Activated naive CD8-positive, alpha-beta T cell treated with anti-CD3 and anti-CD28 coated beads for 36 hours (primary cell): ENCODE measurements at places on chromosomes 6 and 20. TPM values are rescaled to one million over a fixed set of nuclear protein-coding genes. Genes with fewer than 3 reads are reported as not detected.
A peak's percentile ranks its signal among the peaks of the same experiment; 100 is the strongest.

UST gene
- 0.89 TPM for total RNA-seq

BEND3 gene
- total RNA-seq: 8.6 TPM

CARMIL1 gene
- 8.1 TPM for total RNA-seq

CLVS2 gene
- not detected for total RNA-seq

OPRL1 gene
- total RNA-seq: 0.16 TPM

PCSK2 gene
- not detected for total RNA-seq

SALL4 gene
- total RNA-seq: 0.43 TPM

CGAS gene
- 29.5 TPM for total RNA-seq

SMLR1 gene
- total RNA-seq: not detected

SSTR4 gene
- total RNA-seq: not detected

SCRT2 gene
- total RNA-seq: not detected

UBE2C gene
- total RNA-seq: 188 TPM

DNA sequence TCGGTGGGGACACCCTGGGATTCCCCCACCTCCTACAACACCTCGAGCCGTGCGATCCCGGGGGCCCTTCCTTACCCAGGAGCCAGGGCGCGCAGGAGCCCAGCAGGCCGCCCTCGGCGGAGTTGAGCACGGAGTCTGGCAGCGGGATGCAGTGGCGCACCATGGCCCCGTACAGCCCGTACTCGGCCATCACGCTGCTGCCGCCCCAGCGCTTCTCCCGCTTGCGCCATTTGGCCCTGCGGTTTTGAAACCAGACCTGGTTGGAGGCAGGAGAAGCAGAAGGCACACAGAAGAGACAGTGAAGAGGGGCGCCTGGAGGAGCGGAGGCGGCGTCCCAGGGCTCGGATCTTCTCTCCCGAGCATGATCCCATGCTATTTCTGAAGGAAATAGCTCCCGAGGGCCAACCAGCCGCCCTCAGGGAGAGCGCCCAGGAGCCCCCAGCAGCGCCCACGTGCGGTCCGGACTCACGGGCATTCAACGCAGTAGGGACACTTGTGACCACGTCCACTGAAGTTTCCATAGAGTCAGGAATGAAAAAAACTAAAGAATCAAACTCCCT lies 4.3 kb downstream of the VSX1 start:
- no peak for DNase-seq

DNA sequence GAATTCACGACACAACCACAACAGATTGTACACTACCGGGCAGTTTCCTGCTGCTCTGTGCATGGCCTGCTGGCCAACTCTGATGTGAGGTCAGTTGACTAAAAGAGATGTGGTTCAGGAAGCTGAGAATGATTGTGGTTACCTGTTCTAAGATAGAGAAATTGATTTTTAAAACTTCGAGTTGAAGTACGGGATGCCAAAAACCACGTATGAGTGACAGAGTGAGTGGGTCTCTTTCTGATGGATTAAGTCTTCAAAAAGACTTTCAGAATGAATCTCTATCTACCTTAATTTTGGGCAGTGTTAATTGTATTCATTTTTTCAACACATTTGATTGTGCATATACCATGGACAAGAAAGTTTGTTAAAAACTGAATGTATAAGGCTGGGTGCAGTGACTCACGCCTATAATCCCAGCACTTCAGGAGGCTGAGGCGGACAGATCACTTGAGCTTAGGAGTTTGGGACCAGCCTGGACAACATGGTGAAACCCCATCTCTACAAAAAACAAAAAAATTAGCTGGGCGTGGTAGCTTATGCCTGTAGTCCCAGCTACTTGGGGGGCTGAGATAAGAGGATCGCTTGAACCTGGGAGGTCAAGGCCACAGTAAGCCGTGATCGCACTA lies 121.2 kb downstream of the SGK1 start:
- DNase-seq: no peak

DNA sequence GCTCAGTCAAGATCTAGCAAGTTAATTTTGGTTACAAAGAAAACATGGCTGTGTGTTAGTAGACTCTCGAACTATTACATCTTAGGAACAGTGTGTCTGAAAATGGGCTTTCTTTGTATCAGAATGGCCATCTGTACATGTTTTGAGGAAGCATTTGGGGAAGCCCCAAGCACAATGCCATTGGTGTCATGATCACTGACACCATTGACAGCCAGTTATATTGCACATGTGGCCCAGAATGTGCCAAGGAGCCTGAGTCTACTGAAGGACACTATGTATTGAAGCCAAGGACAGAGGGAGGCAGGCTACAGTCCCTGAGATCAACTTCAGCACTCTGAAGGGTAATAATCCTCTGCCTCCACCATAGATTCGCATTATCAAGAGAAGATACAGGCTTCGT lies 12.6 kb upstream of the FAM50B start:
- no peak for DNase-seq

GRCh38 chr6:37965964-37966676 lies 146.6 kb downstream of the ZFAND3 start:
- no peak for DNase-seq

GRCh38 chr6:32183483-32184083 lies 470 bp downstream of the AGER start:
- no peak for DNase-seq

- no peak for DNase-seq
Observed at GRCh38 chr6:24539416-24539815, 44.6 kb downstream of the ALDH5A1 start.

- no peak for DNase-seq
Observed at GRCh38 chr6:21371061-21371460, 222.5 kb upstream of the SOX4 start.

DNA sequence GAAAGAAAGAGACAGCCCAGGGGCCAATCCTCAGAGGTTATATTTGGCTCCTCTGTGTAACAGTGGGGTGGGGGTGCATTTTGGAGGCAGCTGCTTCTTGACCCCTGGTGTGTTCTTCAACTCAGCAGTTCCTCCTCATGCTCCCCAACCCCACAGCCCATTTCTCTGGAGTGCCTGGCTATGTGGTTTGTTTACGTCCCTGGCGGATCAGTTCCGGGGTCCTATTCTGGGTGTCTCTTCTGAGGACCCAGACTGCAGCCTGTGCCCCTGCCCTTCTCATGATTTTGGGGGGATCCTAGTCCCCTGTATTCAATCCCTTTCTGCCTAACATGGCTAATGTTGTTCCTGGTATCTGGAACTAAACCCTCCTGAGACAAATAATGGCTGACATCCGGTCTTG lies 70.5 kb upstream of the SULF2 start:
- DNase-seq: no peak

- no peak for DNase-seq
Observed at GRCh38 chr6:167139761-167140160, 16.9 kb downstream of the CCR6 start.

GRCh38 chr6:64054861-64055260 lies 419.3 kb downstream of the PHF3 start:
- no peak for DNase-seq

GRCh38 chr6:114783083-114783482 lies 440.3 kb upstream of the HS3ST5 start:
- no peak for DNase-seq

DNA sequence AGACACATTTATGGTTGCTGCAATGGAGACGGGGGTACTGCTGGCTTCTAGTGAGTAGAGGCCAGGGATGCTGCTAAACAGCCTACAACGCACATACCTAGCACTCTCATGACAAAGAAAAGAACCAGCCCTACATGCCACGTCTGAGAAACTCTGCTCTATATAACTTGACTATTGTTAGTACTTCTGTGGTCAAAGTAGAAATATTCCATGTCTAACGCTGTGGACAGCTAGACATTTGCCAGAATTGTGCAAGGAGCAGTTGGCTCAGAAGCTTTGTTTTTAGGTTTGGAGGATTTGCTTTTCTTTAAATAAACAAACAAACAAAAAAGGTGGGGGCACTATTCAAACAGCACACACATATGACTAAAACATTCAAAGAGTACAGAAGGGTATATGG lies 20.5 kb downstream of the UBE2V1 start:
- DNase-seq: no peak

DNA sequence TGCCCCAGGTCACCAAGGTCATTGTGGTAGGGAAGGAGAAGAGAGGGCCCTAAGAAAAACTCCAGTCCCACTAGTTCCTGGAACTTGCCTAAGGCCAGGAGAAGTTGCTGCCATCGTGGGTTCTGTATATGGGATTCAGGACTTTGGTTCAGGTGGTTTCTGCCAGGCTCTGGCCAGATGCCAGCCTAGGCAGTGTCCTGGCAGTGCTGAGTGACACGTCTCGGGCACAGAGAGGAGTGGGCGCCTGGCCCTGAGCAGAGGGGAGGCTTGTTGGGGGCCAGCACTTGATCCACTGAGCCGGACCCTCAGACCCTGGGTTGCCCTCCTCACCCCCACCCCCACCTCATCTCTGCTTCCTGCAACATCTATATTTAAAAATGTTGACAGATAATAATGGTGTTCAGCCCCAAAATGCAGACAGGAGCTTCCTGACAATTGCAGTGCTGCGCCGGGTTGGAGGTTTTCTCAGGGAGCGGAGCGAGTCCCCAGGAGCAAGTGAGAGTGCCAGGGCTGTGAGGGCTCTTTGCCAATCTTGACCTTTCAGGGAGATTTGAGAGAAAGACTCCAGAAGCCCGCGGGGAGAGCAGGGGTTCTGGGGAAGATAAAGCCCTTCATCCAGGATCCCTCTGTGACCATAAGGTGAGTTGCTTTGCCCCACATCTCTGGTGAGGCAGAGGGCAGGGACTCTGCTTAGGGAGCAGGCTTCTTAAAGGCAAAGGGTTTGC lies 71.9 kb downstream of the PHACTR3 start:
- no peak for DNase-seq

DNA sequence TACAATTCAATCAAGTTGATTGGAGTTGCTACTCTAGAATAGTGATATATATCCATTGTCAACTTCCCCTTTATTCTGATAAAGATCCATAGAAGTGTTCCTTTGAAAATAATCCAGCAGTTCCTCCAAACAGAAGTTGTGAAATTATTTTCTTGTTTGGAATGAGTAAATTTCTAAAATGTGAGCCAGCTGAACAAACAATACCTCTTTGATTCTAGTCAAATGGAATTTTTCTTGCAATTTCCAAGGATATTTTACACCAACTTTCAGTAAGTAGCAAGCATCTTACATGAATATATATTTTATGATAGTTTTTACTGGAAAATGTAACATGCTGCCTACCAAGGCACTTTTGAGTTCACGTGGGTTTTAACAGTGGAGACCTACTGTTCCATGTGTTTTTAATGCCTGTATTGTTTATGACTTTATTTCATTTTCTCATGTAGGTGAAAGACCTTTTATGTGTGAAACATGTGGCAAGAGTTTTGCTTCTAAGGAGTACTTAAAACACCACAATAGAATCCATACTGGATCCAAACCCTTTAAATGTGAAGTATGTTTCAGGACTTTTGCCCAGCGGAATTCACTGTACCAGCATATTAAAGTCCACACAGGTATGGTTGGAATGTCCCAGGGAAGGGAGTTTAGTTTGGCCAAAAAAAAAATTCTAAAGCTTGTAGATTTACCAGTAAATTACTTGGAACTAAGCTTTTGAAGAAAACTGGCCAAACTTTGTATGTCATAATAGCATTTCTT lies 6.5 kb downstream of the GZF1 start:
- no peak for DNase-seq

GRCh38 chr6:22062807-22063408 lies 233.9 kb downstream of the PRL start:
- DNase-seq: peak; percentile 68

DNA sequence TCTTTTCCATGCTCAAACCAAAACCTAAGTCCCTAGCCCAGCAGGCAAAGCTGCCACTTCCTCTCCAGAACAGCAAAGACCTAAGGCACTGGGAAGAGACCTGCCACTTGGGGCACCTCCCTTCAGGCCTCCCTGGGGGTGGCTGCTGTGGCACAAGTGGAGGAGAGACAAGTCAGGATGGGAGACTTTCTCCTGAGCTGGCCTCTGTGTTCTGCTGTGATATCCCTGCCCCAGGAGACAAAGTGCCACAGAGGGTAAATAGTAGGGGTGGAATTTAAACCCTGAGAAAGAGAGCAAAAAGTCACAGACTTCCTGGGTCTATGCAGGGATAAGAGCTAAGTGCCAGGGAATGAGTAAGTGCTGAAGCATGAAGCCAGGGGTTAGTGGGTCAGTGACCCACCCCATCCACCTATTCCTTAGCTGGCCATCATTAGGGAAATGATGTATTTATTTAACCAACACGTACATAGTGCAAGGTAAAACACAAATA lies 84.2 kb downstream of the MRPL14 start:
- DNase-seq: no peak

- no peak for DNase-seq
Observed at GRCh38 chr6:90131125-90131524, 165.5 kb downstream of the BACH2 start.

GRCh38 chr6:98633886-98634285 lies 200.5 kb upstream of the POU3F2 start:
- DNase-seq: no peak

GRCh38 chr6:126753606-126754005 lies 364.9 kb upstream of the RSPO3 start:
- no peak for DNase-seq

DNA sequence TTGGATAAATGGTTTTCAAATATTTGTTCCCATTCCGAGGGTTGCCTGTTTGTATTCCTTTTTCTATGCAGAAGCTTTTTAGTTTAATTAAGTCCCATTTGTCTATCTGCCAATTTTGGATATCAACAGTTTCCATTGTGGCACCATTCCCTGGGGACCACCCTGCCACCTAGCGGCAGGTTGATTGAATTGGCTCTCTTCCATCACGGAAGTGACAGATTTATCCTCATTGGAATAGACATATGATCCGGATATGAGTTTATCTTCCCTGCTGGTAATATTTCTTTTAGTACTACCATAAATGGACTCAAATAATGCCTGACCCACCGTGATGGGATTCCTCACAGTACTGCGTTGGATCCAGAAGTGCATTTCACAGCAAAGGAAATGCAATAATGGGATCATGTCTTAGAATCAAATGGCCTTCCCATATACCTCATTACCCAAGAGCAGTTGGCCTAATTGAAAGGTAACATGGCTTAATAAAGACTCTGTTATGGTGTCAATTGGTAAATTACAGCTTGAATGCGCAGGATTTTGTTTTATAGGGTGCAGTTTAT lies 327.0 kb downstream of the BMP2 start:
- peak; percentile 2 for DNase-seq

DNA sequence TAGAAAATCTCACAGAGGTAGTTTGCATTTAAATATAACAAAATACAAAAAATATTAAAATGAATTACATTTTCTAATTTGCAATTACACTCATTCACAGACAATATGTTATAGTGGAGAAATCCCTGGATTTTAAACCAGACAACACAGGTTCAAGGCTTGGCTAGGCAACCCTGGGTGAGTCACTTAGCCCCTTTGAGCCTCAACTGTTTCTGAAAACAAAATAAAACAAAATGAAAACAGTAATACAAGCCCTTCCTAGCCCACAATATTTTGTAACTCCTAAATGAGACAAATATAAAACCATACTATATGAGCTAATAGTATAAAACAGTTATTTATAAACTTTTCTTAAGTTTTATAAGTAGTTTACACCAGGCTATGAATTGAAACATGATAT lies 41.0 kb downstream of the UQCC1 start:
- no peak for DNase-seq

DNA sequence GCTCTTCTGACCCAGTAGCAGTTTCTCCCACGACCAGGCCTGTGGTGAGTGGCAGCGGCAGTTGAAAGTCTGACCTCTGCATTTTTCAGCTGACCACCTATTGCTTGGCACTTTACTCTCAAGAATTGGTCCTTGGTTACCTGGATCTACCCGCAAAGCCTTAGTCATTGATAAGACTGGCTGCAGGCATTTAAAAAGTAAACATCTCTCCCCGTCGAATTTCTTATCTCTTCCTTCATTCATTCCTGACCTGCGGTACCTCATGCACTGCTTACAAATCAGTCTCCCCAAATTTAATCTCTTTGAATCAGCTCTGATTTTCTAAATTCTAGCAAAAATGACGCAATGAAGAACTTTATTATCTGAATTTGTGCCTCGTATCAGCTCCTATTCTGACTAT lies 26.1 kb upstream of the IPCEF1 start:
- no peak for DNase-seq

GRCh38 chr6:155186052-155186658 lies 77.7 kb upstream of the CLDN20 start:
- DNase-seq: peak; percentile 67
